Stimulated activated CD8-positive, alpha-beta memory T cell treated with anti-CD3 and anti-CD28 coated beads, Interleukin-7, amount 100 ng/mL, for 1 hour (primary cell): ENCODE measurements at places on chromosomes 11 and 22.

DNA sequence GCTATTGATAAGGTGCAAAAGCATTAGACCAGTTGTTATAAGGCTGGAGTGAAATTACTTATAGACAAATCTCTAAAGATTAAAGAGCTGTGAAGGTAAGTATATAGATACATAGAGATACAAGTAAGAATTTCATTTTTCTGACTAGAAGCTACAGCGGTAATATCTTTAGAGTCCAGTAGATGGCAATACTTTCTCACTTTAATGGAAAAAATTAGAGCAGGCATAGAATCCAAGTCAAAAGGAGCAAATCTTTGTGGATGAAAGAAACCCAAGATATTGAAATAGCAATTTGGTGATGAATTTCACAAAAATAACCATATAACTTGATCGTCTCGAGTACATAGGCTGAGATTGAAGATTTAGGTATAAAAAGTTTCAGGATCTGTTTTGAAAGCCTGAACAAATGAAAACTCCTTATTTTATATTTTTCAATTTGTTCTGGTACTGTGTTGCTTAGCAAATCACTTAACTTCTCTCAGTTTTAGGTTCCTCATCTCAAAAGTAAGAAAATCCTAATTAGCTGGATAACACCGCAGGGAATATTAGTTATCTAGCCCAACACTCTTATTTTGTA, 81.9 kb downstream of the UVRAG start:
- no peak for DNase-seq

GRCh38 chr11:64378335-64378880, 19.4 kb downstream of the RPS6KA4 start:
- no peak for DNase-seq

- DNase-seq: no peak
These were observed 29.2 kb downstream of the GUCY1A2 start for GRCh38 chr11:106989078-106989455.

DNA sequence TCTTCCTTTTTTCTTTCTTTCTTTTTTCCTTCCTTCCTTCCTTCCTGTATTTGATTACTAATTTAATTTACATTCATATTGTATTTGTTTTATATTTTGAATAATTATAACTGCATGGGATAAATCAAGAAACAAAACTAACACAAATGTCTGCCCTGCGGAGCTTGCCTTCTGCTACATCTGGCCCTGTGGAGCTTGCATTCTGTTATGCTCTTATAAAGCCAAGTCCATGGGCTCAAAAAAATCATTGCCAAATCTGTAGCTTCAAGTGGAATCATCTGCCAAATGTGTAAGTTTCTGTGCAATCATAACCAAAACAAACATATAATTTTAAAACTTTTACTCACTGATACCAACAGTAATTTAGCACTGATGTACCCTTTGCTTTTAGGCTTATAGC, 8.0 kb upstream of the OR52J3 start:
- no peak for DNase-seq

DNA sequence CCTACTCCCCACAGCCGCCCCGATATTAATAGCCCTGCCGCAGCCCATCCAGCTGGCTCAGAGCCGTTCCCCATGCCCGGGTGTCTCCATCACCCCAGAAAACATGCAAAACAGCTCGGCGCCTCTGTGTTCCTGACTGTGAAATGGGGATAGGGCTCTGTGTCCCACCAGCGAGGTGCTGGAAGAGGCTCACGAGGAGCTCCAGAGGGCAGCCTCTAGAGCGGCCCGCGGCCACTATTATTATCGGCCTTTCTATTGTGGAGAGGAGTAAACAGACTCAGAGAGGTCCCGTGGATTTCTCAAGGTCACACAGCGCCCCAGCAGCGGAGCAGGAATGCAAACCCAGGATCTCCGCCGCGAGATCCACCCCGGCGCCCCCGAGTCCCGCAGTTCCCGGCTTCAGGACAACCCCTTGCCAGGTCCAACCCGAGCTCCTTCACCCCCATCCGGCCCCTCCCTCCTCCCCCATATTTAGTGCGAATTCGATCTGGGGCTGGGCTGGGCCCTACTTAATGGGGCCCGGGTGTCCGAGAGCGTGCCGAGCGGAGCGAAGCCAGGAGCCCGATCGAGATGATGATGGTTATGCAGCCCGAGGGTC, at the start of gene ACTN3:
Gene ACTN3 (plus strand): TSS at position 536 of the 598 bp plus-strand sequence. CDS start 35 bp downstream, at position 571.
- DNase-seq: no peak

DNA sequence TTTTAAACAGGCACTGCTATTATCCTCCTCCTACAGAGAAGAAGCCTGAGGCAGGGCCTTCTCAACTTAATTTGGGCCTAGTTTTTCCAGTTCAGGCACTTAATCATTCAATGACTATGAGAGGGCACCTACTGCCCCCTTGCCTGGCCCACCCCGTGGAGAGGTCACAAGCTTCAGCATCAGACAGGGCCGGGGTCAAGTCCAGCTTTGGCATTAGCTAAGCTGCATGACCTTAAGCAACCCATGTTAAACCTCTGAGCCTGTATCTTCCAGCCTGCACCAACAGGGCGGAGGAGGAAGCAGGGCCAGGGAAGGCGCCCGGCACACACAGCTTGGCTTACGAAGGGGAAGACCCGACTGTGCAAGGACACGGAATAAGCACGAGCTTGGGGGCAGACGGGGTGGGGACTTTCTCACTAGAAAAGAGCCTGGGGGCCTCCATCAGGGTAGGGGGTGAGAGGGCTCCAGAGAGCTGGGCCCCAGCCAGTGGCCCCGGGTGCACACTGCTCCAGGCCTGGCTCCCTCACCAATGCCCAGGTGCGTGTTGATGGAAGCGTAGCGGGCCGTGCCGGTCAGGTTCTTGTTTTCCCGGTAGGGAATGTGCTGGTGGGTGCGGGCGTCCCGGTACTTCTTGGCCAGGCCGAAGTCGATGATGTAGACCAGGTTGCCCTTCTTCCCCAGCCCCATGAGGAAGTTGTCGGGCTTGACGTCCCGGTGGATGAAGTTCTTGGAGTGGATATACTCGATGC, 16.9 kb downstream of the CSNK1E start:
- DNase-seq: no peak

DNA sequence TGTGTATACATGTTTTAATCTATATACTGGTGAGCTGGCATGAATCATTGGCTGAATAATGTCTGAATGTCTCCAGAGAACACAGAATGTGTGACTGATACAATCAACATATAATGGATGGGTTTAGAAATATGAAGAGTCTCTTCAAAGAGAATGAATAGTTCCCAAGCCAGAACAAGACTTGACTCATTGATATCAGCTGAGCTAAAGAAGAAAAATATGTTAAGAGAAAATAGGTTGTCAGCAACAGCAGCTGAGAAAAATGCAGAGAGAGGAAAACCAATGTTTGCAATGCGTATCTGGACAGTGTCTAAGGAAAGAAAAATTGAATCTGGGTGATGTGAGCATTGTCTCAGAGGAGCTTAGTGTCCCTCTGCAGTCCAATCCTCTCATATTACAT, 1281.8 kb upstream of the TENM4 start:
- no peak for DNase-seq

GRCh38 chr11:71551711-71552110, 3.5 kb downstream of the KRTAP5-9 start:
- DNase-seq: no peak

DNA sequence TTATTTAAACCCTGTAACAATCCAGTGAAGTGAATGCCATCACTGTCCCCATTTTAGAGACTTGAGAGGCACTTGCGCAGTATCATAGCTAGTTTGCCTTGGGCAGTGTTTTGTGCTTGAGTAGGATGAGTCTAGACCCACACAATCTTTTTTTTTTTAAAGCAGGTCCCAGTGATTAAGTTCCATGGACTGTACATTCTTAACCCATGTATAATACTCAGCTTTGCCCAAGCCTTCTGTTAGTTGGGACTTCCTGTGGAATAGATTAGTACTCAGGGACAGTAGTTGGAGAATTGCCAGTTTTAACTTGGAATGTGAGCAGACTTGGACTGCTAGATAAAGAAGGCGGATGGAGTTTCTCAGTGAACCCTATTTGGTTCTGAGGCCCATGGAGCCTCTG, 108.6 kb upstream of the RASSF10 start:
- DNase-seq: no peak

DNA sequence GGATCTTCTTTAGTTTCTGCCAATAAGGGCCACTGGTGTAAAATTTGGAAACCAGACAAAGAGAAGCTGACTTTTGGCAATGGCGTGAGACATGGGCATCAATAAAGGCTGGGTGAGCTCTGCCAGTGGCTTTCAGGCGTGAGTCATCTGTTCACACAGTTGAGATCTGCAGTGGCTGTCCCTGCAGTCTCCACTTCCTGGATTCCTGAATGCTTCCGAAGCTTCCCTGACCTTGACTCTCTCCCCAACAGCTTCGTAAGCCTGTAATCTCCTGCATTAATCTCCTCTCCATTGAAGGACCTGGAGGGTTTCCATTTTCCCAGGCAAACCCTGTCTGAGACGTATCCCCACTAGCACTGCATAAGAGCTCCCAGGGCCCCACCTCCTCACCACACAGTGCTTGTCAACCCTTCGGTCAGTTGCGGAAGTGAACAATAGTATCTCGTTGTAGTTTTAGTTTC, 574.7 kb downstream of the TBC1D22A start:
- DNase-seq: no peak

DNA sequence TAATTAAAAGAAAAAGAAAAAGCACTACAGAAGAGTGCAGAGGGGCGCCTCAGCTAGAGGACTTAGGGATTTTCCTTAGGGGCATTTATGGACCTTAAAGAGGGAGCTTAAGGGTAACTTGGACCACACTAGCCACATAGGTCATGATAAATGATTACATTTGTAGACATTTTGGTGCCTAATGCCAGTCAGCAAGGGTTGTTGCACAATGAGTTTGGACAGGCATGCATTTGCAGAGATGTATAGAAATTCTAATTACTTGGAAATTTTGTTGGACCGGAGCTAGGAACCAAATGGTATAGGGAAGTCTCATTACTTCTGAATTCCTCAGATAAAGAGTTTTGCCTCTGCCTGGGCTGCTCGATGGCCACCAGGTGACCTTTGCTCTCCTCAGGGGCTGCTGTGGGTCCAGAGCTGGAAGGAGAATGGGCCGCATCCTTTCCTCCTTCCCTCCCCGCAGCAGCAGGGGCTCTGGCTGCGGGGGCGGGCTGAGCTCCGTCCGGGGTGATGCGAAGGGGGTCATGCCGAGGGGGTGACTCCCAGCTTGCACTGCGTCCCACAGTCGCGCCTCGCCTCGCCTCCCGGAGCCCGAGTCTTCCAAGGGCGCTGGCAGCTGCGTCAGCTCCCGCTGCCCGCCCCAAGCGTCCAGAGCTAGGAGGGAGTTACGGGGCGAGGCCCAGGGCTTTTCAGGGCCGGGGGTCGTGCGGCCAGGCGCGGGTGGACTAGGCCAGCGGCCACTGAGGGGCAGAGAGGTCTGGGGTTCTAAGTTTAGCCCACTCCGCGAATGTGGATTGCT, 20.3 kb upstream of the MALAT1 start:
- DNase-seq: no peak
